NCI-H510A (cell line): ENCODE measurements at places on chromosomes 5 and 9.
A peak's percentile ranks its signal among the peaks of the same experiment; 100 is the strongest.

GRCh38 chr5:16618138-16618897, 1.5 kb upstream of the RETREG1 start:
- DNase-seq = no peak

- DNase-seq = no peak
Measured at GRCh38 chr9:107020040-107020530, 157.1 kb downstream of the ZNF462 start.

DNA sequence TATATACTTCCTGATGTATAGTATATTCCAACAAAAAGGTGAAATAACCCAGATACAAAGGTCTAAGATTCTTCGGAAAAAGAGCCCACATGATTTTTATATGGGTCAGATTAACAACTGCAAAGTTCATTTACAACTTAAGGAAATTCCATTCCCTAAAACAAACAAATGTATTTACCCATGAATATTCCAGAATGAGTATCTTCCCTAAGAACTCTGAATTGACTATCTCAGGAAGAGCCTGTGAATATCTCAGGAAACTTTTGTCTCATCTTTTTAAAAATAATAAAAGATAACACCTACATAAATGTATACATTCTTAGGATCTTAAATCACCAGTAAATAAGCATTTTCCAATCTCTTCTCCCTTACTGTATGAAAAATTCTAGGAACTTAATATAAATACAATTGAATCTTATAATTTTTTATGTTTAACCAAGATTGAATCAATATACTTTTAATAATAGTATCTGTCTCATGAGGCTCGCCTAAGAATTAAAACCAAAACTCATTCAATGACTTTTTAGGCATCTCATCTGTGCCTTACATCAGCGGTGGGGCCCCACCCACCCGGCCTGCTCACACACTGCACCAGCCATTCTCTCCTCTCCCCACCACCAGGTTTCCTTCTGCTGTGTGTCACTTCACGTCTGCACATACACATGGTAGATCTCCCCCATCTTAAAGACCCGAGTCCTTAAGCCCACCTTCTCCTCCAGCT, 78.1 kb downstream of the RAPGEF1 start:
- no peak for DNase-seq

GRCh38 chr9:112925058-112925641, 34.5 kb upstream of the SLC46A2 start:
- DNase-seq = peak; percentile 6

GRCh38 chr5:149731617-149732323, 1.7 kb downstream of the PPARGC1B start:
- DNase-seq = peak; percentile 36

DNA sequence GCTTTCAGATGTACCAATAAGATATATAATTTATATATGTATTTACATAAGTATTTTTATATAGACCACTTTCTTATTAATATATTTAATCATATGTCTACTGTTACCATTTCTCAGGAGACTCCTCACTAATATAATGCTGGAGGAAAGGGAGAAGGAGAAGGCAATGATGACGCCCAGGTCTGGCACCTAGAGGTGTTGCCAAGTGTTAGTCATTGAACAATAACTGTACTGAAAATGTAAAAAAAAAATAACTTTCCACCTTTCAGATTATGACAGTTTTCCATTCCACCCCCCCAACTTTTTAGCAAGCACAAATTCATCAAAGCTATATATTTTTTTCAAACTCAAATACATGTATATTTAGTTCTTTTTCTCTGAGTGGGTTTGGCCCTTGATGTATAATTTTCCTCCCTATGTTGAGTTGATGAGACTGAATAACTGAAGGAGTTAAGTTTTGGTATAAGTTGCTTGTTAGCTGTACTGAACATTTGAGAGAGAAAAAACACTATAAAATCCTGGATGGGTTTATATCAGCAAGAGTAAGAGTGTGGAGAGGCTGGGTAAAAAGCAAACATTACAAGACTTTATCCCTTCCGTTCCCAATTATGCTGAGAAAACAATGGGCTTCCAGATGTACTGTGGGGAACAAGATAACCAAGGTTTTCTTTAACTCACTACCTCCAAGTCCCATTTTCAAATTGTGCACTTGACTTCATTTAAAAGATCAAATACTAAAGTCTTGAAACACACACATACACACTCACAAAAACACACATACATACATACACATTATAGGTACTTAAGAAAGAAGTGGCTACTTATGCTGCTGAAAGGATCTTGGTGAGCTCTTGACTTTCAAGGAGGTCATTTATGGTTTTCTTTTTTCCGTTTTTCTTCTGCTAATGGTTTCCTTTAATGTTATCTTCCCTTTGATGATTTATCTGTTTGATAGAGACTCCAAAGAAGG, 142.8 kb upstream of the IFNE start:
- no peak for DNase-seq

DNA sequence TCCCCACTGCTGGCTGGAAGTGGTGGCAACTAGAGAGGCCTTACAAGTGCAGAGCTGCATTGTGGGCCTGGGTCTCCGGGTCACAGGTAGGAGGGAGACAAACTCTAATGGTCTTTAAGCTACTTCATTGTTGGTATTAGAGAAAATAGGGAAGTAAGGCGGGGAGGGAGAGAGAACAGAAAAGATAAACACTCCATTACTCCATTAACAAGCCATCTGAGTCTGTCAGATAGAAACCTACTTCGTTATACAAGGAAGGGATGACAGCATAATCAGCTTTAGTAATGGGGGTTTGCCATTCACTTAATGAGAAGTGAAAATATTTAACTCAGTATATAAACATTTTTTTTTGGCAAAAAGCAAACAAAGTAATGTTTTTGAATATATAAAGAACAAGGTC, 107.4 kb downstream of the TLE1 start:
- DNase-seq = no peak

GRCh38 chr5:14172149-14172795, 29.1 kb downstream of the TRIO start:
- DNase-seq = no peak

DNA sequence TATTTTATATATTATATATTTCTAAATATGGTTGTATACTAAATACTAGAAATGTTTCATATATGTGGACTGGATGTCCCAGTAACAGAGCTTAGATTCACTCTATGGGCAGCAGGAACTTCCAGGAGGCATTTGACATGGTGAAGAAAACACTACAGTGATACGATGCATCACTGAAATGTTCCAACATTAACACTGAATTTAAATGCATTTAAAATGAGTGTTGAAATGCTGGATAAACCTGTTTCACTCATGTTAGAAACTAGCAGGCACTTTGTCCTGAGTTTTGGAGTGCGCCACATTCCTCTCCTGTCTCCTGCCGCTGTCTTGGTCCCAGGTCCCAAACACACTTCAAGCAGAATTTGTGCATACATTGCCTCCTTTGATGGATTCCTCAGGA, 237.8 kb upstream of the NFIL3 start:
- DNase-seq = no peak

GRCh38 chr5:58648846-58649245, 66.0 kb downstream of the RAB3C start:
- no peak for DNase-seq

DNA sequence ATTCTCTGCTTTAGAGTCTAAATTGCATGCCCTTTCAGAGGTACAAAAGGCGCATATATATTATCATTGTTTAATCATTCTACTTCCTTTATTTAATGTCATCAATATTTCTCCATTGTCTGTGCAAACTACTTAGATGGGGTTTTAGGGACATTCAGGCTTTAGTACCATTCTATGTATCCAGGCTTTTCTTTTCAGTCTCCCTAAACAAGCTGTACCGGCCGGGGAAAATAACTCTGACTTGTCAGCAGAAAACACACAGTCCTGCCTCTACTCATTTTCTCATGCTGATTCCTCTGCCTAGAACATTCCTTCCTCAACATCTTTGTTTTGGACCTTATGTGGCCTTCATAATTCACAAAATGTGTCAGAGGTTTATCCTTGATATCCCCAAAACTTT, 392.1 kb upstream of the DAB2 start:
- DNase-seq = no peak

GRCh38 chr5:179323026-179323870, 22.0 kb downstream of the ADAMTS2 start:
- DNase-seq = no peak

DNA sequence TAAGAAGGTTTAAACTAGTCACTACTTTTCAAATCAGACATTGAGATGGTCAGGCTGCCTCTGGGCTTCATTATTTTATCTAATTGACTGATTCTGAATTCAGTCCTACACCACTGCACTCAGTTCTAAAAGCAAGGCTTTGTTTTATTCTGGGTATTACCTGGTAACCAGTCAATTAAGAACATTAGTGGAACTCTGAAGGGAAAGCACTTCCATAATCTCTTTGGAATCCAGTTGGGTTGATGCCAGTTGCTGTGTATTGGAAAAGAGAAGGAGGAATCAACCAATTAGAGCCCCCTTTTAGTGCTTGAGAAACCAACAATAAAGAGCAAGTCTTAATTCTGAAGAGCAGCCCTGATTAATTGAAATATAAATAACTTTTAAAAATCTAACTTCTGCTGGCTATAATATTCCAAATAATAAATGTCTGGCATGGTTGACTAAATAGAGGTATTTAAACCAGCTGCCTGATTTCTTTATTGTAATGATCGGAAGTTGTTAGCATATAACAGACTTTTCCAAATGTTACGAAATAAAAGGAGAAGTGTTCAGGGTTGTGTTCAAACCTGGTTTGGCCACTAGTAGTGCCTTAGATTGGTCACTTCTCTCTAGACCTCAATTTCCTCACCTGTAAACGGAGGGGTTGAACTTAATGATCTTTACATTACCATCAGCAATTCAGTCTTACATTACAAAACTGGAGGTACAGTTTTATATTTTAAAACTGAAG, 32.0 kb downstream of the CPEB4 start:
- DNase-seq = no peak

DNA sequence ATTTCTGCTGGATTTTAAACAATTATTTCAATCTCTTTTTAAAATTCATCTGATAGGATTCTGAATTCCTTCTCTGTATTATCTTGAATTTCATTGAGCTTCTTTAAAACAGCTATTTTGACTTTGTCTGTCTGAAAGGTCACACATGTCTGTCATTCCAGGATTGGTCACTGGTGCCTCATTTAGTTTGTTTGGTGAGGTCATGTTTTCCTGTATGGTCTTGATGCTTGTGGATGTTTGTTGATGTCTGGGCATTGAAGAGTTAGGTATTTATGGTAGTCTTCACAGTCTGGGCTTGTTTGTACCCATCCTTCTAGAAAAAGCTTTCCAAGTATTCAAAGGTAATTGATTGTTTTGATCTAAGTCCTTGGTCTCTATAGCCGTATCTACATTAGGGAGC, 39.1 kb downstream of the DENND4C start:
- DNase-seq = no peak

DNA sequence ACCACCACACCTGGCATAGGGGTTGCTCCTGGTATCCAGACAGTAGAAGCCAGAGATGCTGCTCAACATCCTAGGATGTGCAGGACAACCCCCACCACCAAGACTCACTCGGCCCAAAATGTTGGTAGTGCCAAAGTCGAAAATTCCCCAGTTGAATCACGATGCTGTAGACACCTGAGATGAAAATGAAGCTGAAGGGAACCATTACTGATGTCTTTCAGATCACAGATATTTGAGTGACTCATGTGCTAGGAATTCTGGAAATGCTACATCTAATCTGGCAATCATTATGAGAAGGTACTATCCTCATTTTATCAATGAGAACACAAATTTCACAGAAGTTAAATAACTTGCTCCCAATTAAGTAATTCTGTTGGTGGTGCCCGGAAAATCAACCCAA, 21.0 kb upstream of the UBE2QL1 start:
- DNase-seq = no peak

DNA sequence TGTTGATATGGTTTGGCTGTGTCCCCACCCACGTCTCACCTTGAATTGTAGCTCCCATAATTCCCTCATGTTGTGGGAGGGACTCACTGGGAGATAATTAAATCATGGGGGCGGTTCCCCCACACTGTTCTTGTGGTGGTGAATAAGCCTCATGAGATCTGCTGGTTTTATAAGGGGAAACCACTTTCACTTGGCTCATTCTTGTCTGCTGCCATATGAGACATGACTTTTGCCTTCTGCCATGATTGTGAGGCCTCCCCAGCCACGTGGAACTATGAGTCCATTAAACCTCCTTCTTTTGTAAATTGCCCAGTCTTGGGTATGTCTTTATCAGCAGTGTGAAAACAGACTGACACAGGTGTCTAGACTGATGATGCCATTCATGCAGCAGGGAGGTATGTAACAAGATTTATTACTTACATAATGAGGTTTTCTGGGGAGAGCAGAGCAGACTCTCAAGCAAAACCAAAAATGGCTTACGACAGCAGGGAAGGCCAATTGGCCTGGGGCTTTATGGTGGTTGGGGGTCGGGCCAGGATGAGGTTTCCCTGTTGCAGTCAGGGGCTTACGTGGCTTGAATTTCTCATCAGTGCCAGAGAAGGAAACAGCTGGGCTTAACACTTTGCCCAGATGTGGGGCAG, 9.5 kb upstream of the COMMD10 start:
- DNase-seq = no peak

DNA sequence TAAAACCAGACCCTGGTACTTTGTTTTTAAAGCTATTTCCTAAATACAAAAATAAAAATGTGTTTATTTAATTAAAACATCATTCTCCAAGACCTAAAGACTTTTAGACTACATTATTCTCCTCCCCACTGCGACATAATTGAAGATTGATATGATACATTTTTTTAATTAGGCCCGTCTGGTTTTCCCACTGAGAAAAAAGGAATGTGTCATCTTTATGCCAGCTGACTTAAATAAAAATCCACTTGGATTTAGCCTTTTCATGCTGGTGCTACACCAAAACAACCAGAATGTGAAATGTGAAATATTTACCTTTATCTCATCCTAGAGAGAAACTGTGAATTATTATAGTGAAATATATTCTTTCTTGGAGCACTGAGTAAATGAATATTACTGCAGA, 155.5 kb upstream of the PPP1R2B start:
- no peak for DNase-seq

- no peak for DNase-seq
Measured at GRCh38 chr5:14492331-14492964, 89.1 kb upstream of the OTULINL start.

GRCh38 chr5:83724001-83724400, 3.3 kb upstream of the HAPLN1 start:
- no peak for DNase-seq

- DNase-seq = no peak
Measured at GRCh38 chr5:89313804-89314588, 431.0 kb upstream of the MEF2C start.

- DNase-seq = no peak
Measured at GRCh38 chr5:163566678-163567077, 61.3 kb downstream of the MAT2B start.

DNA sequence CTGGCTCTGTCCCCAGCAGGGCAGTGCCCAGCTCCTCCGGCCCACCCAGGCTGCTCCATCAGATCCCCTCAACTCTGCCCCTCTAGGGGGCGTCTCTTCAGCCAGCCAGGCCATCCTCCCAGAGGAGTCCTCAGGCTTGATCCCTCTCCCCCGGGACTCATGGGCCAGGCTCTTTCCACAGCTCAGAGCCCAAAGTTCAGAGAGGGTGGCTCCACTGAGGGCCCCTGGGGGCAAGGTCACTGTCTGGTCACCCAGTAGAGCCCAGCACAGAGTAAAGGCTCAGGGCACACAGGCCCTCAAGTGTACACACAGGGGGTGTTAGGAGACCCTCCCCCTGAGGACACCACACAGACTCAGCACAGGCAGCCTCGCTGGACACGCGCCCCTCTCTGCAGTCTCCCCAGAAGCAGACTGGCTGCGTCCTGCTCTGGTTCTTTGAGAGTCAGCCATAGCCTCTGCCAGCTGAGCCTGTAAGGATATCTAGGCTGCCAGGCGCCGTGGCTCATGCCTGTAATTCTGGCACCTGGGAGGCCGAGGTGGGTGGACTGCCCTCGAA, 64.8 kb downstream of the PAX5 start:
- no peak for DNase-seq

GRCh38 chr5:135608761-135609443, 30.1 kb upstream of the CXCL14 start:
- no peak for DNase-seq

GRCh38 chr5:127599320-127599719, 49.6 kb upstream of the CTXN3 start:
- DNase-seq = no peak
